Activated T-helper 9 cell treated with anti-CD3 and anti-CD28 coated beads, Interleukin-2, amount 50 U/mL, for 16 hours (primary cell): ENCODE measurements at places on chromosomes 7 and 10.

- no peak for DNase-seq
Measured at GRCh38 chr7:31107106-31108090, 55.3 kb downstream of the ADCYAP1R1 start.

DNA sequence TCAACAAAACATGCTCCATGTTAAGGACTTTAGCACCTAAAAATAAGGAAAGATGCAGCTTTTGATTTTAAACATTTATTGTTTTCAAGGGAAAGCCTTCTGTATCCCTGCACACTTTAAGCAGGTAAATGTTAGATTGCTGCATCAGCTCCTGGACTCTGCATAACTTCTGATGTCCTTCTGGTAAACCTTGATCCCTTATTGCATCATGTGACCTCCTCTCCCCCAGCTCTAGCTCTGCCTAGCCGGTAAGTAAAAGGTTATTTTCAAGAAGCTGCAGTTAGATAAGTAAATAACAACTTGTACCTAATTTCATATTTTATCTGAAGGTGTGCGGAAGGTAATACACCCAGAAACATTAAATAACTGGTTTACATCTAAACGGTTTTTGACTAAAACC is 37.5 kb downstream of the PDK4 start:
- DNase-seq, result no peak

- no peak for DNase-seq
Measured at GRCh38 chr7:101595246-101595645, 33.9 kb downstream of the MYL10 start.

GRCh38 chr10:86481761-86482160 is 39.8 kb downstream of the WAPL start:
- DNase-seq, result no peak

- no peak for DNase-seq
Measured at GRCh38 chr7:22213081-22213480, 143.9 kb downstream of the RAPGEF5 start.

DNA sequence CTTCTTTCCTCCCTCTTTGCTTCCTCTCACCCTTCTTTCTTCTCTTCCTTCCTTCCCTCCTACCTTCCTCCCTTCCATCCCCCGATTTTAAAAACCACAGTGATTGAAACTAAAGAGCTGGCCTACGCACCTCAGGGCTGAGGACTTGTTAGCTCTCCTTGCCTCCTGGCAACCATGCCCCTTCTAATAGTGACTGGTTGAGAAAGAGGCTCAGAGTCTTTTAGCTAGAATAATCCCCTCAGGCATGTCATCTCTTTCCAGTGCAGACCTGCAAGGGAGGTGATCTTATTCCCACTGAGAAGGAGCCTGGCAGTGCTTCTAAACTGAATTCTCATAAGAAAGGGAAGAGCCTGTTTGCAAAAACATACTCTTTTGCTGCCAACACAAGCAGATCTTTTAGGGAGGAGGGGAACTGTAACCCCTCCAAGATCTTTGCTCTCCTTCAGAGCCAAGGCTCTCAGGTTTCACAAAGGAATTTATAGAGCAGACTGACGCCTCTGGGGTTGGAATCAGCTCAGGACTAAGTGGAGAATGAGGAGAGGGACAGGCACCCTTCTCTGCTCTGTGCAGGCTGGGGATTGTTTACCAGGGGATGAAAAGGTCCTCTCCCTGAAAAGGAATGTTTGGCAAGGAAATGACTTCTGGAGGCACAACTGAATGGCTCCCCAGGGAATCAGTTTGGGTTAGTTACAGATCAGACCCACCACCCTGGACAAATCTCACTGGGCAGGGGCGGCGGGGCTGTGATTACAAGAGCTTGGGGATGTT is 9.4 kb upstream of the ANKRD1 start:
- no peak for DNase-seq

GRCh38 chr7:98719396-98719795 is 102.3 kb downstream of the NPTX2 start:
- no peak for DNase-seq

- DNase-seq, result no peak
Measured at GRCh38 chr7:128210590-128211570, 30.2 kb upstream of the LEP start.

DNA sequence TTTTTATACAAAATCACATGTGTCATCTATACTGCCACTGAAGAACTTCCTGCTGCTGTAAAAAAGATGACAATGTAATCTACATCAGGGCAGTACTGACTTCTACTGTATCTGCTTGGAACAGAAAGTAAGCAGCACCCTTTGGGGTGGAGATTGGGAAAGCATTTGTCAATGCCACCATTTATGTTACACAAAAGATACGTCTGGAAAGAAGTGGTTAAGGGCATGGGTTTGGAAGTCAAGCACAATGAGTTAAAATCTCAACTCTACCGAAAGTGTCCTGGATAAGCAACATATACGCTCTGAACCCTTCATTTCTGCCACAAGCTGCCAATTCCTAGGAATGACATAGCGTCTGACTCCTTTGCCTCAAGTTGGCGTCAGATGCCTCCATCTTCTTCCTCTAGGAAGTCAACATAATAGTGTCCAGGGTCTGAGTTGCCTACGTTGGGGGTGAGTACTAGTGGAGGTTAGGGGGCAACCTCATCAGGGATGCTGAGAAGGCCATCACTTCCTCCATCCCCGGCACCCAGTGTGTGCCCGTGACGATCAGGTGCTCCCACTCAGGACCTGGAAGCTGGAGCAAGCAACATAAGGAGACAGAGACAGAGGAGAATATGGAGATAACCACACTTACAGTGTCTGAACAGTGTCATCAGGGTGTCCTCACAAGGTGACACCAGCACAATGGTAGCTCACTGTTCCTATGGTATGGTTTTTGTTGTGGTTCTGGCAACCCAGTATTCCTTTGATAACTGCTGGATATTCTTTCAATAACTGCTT is 58.3 kb downstream of the SGMS1 start:
- DNase-seq, result no peak

DNA sequence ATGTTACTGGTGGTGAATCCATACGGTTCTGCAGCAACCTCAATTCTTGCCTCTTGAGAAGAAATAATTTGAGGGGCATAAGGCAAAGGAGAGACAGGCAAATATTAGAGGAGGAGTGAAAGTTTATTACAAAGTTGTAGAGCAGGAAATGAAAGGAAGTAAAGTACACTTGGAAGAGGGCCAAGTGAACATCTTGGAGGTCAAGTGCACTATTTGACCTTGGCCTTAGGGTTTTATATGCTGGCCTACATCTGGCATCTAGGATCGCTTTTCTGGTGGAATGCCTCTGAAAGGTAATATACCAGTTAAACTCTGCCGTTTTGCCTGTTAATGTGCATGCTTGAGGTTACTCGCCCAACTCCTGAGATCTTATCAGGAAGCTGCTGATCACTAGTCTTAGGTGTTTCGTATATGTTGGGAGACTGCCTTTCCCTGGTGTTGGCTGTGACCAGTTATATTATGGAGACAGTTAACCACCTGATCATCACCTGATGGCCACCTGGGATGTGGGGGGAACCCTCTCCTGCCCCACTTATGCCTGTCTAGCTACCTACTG is 66.1 kb upstream of the CYP2C18 start:
- DNase-seq, result no peak

DNA sequence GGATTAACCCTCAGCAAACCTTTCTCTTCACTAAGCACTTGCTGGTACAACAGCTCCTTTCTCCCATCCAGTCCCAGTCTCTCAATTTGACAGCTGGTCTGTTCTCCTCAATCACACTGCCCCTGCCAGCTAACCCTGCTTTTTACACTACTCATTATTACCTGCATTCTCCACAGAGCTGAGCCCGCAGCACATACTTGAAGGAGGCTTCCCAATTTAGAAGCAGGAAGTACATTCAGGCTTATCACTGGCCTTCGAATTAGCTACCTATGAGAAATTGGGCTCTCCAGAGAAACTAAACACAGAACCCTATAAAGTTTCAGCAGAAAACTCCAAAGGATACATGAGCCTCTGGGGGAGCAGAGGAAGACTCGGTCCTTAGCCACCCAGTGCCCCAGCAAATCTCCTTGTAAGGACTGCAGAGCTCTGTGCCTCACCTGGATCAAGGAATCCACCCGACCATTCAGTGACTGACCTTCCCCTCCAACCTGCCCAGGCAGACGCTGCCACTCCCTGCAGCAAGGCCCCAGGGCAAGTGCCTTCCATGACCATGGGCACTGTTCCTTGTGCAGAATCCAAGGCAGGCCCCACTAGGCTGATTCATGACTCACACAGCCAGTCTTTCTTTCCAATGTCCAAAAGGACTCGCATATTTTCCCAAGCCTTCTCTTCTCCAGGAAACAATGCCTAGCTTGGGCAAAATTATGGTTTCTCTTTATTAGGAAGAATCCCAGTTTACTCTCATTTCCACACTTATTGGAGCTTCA is 68.0 kb downstream of the VOPP1 start:
- DNase-seq, result no peak

- no peak for DNase-seq
Measured at GRCh38 chr10:112236486-112236885, 46.7 kb upstream of the TECTB start.

GRCh38 chr10:132904181-132904813 is 38.1 kb downstream of the CFAP46 start:
- no peak for DNase-seq
